Foreskin keratinocyte (primary cell): ENCODE measurements at places on chromosomes 12 and 14. TPM values are rescaled to one million over a fixed set of nuclear protein-coding genes. Genes with fewer than 3 reads are reported as not detected.

Gene ARHGDIB
- 80.7 and 136 TPM in 2 replicates for total RNA-seq

Gene DIO2
- 0.03 and 0.04 TPM in 2 replicates for total RNA-seq

- no peak for DNase-seq
These were observed 35.9 kb upstream of the WNK1 start for GRCh38 chr12:716506-716905.

GRCh38 chr12:116133636-116134214, 143.8 kb downstream of the MED13L start:
- DNase-seq = no peak

- no peak for DNase-seq
These were observed 171.5 kb upstream of the EEA1 start for GRCh38 chr12:93100610-93101009.

Gene BMAL2
- 102 and 113 TPM in 2 replicates for total RNA-seq

Gene GIT2
- 28.7 and 33.1 TPM in 2 replicates for total RNA-seq
